Neural crest cell (in vitro differentiated cells): ENCODE measurements at places on chromosomes 2 and 18.

- H3K4me3 ChIP-seq, result no peak overlapping the region
- peaks cover 31% of the 10 kb centered on the region for H3K36me3 ChIP-seq
- H3K4me1 ChIP-seq, result peaks cover 33% of the 10 kb centered on the region
Observed at GRCh38 chr18:7096838-7097237, 20.8 kb downstream of the LAMA1 start.

DNA sequence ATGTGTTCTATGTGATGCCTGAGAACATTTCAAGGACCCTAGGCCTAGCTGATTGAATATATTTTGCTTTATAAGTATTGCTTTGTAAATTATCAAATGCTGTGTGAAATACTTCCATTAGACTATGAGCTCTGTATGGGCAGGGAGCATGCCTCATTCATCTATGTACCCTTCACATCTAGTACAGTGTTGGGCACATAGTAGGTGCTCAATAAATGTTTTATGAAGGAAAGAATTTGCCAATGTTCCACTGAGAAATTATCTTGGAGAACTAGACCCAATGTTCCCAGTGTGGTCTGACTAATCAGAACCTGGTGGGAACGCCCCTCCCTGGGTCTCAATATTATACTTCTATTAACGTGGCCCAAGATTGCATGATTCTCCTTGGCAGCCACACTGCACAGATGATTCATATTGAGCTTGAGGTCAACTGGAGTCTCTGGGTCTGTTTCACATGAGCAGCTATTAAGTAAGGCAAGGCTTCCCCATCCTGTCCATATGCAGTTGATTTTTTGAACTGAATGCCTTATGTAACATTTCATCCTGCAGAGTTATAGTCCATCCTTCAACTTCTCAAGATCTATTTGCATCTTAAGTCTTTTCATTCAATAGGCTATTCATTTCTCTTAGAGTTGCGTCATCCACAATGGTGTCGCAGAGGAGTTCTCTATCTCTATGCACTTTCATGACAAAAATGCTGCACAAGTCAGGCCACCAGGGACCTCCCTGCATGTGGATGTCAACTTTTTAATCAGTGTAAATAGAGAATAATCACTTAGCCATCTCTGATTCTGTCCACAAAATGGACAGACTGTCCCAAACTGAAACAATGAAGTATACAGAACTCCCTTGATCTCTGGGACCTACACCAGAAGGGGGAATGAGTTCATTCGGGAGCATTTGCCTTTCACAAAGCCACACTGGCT, 257.6 kb downstream of the CYP26B1 start:
- DNase-seq, result no peak
- H3K36me3 ChIP-seq, result no peaks in the 10 kb centered on the region
- H3K27ac ChIP-seq, result peak overlapping the region; percentile 14
- H3K4me1 ChIP-seq, result peaks cover 9% of the 10 kb centered on the region
- peaks cover 5% of the 10 kb centered on the region for H3K27me3 ChIP-seq

DNA sequence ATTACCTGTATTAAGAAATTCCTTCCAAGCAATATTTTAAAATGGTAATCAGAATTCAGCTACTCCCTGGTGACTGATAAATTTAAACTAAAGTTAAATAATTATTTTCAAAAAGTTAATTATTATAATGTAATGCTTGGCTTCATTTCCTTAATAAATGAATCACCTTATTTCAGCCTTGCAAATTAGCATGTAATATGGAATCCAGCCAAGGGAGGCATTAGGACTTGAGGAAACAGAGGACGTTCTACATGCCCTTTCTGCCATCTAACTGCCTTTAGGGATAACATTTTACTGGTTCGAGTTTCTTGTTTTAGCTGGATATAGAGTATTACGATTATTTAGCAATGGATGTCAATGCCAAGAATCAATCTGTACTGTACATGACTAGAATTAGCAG, 636.3 kb downstream of the TSN start:
- H3K4me1 ChIP-seq, result peaks cover 8% of the 10 kb centered on the region
- no peak overlapping the region for H3K27ac ChIP-seq
- H3K4me3 ChIP-seq, result no peak overlapping the region

DNA sequence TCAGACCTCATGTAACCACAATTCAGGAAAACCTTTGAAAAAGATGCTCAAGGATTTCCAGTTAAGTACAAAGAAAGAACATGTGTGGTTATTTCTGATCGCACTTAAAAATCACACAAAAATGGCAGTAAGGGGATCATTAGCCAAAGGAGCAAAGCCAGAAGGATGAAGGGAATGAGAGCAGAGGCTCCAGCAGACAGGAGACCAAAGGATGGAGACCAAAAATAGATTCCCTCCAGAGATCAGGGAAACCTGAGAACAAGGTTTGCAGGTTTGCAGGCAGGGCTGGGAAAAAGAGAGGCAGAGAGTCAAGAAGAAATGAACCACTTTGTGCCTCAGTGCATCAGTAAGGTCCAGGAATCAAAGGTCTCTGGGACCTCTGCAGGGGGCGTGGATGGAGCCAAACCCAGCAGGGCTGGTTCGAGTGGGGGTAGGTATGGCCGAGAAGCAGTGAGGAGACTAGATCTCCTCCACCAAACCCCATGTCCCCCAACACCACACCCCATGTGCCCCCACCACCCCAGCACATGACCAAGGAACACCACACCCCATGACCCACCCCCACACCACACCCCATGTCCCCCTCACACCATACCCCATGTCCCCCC, 98.5 kb upstream of the GPC1 start:
- H3K4me3 ChIP-seq, result no peak overlapping the region
- no peak overlapping the region for H3K27ac ChIP-seq
- no peak for DNase-seq
- H3K4me1 ChIP-seq, result peaks cover 7% of the 10 kb centered on the region

DNA sequence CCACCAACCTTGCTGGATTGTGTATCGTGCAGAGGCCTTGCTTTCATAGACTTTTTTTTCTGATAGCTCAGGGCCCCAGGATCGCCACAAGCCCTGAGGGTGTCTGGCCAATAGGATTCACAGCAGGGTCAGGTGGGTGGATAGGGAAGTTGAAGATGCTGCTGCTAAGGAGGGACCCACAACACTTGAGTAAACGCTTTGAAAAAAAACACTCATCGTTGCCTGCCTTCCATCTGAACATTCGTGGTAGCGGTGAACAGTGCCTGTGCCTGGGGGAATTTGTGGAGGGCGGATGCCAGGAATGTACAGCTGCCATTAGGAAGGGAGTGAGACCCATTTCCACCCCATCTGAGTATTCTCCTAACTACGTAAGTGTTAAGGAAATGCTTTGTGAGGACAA, 104.6 kb upstream of the TPO start:
- no peak overlapping the region for H3K4me3 ChIP-seq
- H3K36me3 ChIP-seq, result no peaks in the 10 kb centered on the region
- no peak overlapping the region for H3K27ac ChIP-seq
- DNase-seq, result no peak

GRCh38 chr2:145292166-145292565, 772.2 kb upstream of the ZEB2 start:
- H3K27ac ChIP-seq, result no peak overlapping the region
- DNase-seq, result no peak
- H3K4me3 ChIP-seq, result no peak overlapping the region
- no peaks in the 10 kb centered on the region for H3K4me1 ChIP-seq
- H3K36me3 ChIP-seq, result no peaks in the 10 kb centered on the region

GRCh38 chr2:17223211-17223610, 295.0 kb downstream of the RAD51AP2 start:
- H3K4me3 ChIP-seq, result no peak overlapping the region
- no peak for DNase-seq
- no peaks in the 10 kb centered on the region for H3K27me3 ChIP-seq
- no peaks in the 10 kb centered on the region for H3K4me1 ChIP-seq
- H3K36me3 ChIP-seq, result no peaks in the 10 kb centered on the region

GRCh38 chr2:219274361-219274921, 4.7 kb upstream of the DNAJB2 start:
- H3K27me3 ChIP-seq, result peaks cover 50% of the 10 kb centered on the region
- no peak overlapping the region for H3K27ac ChIP-seq
- H3K4me1 ChIP-seq, result peaks cover 17% of the 10 kb centered on the region

- H3K4me1 ChIP-seq, result peaks cover 11% of the 10 kb centered on the region
- H3K27ac ChIP-seq, result peak overlapping the region; percentile 92
- no peak for DNase-seq
- no peak overlapping the region for H3K4me3 ChIP-seq
- H3K27me3 ChIP-seq, result no peaks in the 10 kb centered on the region
Observed at GRCh38 chr2:101040072-101040471, 38.0 kb downstream of the RPL31 start.

DNA sequence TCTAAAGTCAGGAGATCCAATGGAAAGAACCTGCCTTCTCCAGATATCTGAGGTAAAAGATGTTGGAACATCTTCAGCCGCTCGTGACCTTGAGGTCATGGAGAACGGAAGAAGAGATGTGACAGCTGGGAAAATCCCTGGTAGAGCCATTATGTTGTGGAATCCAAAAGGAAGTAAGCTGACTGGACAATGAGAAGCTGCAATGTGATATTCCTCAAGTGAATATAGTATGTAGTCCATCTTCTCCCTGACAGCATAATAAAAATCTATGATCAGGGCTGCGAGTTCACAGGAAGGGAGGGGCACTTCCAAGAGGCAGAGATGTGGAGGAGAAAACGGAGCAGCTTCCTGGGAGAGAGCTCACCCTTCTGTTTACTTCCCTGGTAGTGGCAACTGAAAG, 201.0 kb upstream of the SP5 start:
- DNase-seq, result no peak
- H3K27me3 ChIP-seq, result no peaks in the 10 kb centered on the region
- peaks cover 18% of the 10 kb centered on the region for H3K4me1 ChIP-seq
- no peak overlapping the region for H3K4me3 ChIP-seq

DNA sequence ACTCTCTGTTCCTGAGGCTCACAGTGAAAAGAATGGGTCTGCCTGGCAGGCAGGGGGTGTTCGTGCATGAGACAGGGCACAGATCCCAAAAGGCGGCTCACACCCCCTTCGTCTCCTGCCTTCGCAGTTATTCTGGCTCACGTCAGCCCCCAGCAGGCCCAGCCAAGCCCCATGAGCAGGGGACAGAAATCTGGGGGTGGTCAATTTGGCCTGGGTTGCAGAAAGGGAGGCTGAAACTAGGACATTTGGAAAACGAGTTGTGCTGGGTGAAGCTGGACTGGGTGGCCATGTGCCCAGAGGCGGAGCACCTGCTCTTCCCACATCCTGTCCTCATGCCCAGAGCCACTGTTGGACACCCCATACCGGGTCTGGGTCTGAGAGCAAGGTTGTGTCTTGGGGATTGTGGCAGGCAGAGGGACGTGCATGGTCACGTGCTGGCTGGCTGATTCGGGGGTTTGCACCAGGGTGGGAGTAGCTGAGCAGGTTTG, 99.0 kb upstream of the MCFD2 start:
- peaks cover 9% of the 10 kb centered on the region for H3K4me1 ChIP-seq
- DNase-seq, result no peak
- H3K4me3 ChIP-seq, result no peak overlapping the region
- H3K27me3 ChIP-seq, result no peaks in the 10 kb centered on the region
- H3K36me3 ChIP-seq, result no peaks in the 10 kb centered on the region

DNA sequence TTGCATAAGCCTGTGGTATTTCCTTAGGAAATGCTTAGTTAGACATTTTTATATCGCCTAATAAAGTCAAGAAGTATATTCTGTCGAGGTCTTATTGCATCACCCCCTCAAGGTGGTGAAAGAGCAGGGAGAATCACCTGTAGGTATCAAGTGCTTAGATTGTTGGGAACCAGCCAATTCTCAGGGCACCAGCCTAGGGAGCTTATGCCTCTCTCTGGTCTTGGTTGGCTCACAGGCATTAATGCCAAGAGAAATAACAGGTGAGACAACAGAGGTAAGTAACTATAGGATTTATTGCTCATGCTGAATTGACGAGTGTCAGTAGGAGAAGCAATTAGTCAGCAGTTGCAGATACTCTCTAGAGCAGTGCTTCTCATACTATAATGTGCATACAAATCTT, 663.3 kb upstream of the ZNF804A start:
- no peak for DNase-seq
- no peak overlapping the region for H3K4me3 ChIP-seq
- H3K36me3 ChIP-seq, result no peaks in the 10 kb centered on the region
- H3K4me1 ChIP-seq, result no peaks in the 10 kb centered on the region
- no peak overlapping the region for H3K27ac ChIP-seq
- H3K27me3 ChIP-seq, result no peaks in the 10 kb centered on the region

GRCh38 chr2:208501206-208501605, 94.6 kb downstream of the PTH2R start:
- H3K36me3 ChIP-seq, result no peaks in the 10 kb centered on the region
- DNase-seq, result no peak
- H3K4me3 ChIP-seq, result no peak overlapping the region
- H3K4me1 ChIP-seq, result peaks cover 7% of the 10 kb centered on the region

- DNase-seq, result no peak
- H3K4me1 ChIP-seq, result peaks cover 45% of the 10 kb centered on the region
- no peak overlapping the region for H3K4me3 ChIP-seq
- no peaks in the 10 kb centered on the region for H3K27me3 ChIP-seq
- peak overlapping the region; percentile 47 for H3K27ac ChIP-seq
Observed at GRCh38 chr2:234446404-234447076, 50.3 kb downstream of the ARL4C start.

DNA sequence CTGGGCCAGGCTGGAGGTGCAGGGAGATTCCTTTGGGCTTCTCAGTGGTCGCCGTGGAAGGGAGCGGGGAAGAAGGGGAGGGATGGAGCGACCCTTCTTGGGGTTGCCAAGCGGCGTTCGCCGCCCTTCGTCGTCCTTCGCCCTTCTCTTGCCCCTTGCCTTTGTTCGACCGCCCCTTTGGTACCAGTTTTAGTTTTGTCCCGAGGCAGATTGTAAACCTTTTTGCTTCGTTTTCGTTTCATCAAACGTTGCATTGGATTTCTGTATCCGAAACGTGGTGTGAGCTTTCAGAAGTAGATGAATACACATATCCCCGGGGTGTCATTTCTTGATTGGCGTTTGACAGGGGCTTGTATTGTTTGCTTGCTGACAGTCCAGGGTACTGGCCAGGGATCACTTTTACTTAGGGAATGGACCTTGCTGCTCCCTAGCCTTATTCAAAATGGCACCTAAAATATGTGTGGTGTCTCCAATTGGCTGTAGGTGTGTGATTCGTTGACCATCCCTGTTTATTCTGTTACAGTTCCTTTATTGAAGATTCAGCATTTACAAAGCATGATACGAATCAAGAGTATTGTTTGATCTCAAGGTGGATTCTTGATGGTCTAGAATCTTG, 788 bp downstream of the USP14 start:
- peak overlapping the region; percentile 93 for H3K27ac ChIP-seq
- peaks cover 16% of the 10 kb centered on the region for H3K27me3 ChIP-seq
- peak overlapping the region; percentile 97 for H3K4me3 ChIP-seq
- H3K4me1 ChIP-seq, result peaks cover 20% of the 10 kb centered on the region
- H3K36me3 ChIP-seq, result peaks cover 1% of the 10 kb centered on the region

- peaks cover 7% of the 10 kb centered on the region for H3K36me3 ChIP-seq
- no peak overlapping the region for H3K27ac ChIP-seq
- peak; percentile 93 for DNase-seq
- H3K27me3 ChIP-seq, result no peaks in the 10 kb centered on the region
- no peak overlapping the region for H3K4me3 ChIP-seq
- peaks cover 9% of the 10 kb centered on the region for H3K4me1 ChIP-seq
Observed at GRCh38 chr2:237744613-237745249, 53.8 kb upstream of the RBM44 start.

DNA sequence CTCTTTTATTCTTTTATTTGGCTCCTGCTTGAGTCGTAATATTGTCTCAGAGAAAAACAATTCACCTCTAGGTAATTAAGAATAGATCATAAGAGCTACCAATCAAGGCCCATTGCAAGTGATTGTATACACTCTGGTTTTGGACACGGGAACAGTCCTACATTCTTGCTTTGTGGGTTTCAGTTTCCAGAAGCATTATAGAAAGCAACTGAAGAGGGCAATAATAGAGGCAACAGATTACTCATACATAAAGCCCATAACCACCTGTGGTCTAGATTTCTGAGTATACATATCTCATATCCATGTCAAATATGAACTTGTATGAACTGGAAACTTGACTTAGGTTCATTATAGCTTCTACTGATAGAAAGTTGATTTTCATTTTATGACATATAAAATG, 65.4 kb downstream of the DIS3L2 start:
- H3K27ac ChIP-seq, result no peak overlapping the region
- H3K36me3 ChIP-seq, result peaks cover 26% of the 10 kb centered on the region
- H3K4me3 ChIP-seq, result no peak overlapping the region
- no peaks in the 10 kb centered on the region for H3K27me3 ChIP-seq
- no peaks in the 10 kb centered on the region for H3K4me1 ChIP-seq
